Activated CD8-positive, alpha-beta memory T cell treated with anti-CD3 and anti-CD28 coated beads for 4 hours (primary cell): ENCODE measurements at places on chromosomes 16 and 17.
A peak's percentile ranks its signal among the peaks of the same experiment; 100 is the strongest.

- DNase-seq, result no peak
Measured at GRCh38 chr16:89815639-89816348, 653 bp downstream of the FANCA start.

DNA sequence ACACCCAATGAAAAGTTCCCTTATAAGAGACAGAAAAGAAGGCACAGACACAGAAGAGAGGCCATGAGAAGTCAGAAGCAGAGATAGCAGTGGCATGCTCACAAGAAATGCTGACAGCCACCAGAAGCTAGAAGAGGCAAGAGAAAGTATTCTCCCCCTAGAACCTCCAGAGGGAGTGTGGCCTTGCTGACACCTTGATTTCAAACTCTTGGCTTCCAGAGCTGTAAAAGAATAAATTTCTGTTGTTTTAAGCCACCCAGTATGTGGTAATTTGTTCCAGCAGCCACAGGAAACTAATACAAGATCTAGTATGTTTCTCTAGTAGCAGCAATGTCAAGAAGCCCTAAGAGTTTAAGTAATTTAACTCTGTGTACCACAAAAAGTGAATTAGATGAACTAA, 87.2 kb upstream of the NOG start:
- DNase-seq, result no peak

- peak; percentile 84 for DNase-seq
Measured at GRCh38 chr17:73192894-73193701, at the start of gene COG1. TSS of gene COG1 (plus strand) at chr17:73193055. CDS start at chr17:73193070, 15 bp downstream.

DNA sequence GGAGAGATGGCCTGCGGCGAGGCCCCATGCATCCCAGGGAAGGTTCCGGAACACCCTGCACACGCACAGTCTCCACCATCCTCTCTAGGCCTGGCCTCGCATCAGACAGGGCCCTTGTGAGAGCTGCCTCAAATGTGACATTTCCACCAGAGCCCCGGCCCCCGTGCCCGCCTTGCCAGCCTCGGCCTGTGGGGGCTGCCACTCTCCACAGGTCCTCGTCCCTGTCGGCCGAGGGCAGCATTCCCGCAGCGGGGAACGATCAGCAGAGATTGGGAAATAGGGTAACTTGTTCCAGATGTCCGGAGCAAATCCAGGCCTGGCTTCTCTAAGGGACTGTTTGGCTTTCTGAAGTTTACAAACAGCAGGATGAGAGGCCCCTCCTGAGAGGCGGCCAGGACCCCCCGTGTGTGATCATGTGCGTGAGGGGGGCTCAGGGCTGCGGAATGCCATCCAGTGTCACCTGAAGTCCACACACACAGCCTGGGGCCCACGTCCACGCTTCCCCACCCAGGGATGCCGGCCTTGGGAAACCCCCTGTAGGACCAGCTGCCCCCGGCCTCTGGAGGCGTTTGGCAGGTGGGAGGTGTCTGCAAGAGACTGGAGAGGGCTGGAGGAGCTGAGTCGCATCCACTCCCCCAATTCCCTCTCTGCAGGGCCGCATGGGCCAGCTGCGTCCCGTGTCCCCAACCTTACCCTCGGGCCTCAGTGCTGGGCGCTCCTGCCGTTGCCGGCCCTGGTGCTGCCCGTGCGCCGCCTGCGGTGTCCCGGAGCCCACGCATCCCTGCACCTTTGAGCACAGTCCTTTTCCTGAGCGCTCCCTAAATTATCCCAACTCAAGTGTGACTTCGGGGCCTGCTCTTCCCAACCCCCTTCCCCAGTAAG, 70.4 kb downstream of the ZDHHC7 start:
- DNase-seq, result no peak

DNA sequence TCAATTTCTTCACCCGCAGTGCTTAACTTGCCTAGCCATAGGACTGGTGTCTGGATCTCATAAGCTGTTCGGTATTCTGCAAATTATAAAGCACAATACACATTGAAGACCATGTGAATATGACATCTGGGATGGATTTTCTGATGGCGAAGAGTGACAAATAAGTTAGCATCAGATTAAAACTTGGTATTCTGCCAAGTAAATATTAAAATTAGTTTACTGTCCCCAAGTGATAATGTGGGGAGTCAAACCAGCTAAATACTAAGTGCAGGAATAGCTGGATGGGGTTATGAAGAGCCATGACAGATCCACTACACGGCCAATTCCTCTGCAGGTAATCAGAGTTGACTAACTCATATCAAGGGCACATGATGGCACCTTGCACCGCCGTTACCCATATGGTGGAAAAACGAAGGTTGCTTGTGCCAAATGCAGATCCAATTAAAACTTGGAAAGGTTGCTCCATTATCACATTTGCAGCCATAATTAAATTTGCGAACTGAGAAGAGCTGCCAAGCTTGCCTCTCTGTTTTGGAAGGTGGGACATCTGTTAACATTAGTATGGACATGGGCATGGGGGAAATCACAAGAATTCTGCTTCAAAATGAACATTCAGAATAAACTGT, 114.9 kb upstream of the TOM1L1 start:
- no peak for DNase-seq

- no peak for DNase-seq
Measured at GRCh38 chr17:17942846-17943245, 29.4 kb downstream of the TOM1L2 start.

DNA sequence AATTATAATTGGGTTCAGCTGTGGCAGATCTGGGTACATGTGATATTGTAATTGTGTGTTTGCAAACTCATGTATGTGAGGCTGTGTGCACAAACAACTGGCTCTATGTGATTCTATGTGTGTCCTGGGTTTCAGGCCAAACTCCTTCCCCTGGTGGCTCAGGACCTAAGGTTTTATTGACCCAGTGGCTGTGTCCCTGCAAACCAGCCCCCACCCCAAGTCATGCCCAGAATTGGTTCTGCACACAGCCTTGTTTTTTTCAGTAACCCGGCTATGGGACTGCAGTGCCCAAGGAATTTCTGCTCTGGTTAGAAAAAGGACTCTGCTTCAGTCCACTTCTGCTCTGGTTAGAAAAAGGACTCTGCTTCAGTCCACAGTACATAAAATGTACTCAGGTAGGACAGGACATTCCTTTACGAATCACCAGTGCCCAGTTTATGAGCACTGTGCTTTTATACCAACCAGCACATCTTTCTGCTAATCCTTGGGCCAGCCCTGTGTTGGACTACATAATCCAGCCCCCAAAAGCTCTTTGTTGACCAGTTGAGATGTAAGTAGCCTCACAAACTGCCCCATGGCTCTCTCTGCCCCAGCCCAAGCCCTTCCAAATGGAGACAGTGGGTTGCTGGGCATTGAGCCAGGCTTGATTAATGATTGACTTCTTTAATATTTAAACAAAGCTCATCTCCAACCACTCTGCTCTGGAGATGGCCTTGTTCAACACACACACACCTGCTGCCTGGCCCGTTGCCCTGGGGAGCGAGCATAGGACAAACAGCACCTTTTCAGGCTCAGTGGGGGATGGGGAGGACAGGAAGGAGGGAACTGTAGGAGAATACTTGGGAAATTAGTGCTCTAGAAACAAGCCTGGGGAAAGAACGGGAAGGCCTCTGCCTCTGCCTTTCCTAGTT, 2.9 kb upstream of the KCNH6 start:
- no peak for DNase-seq

DNA sequence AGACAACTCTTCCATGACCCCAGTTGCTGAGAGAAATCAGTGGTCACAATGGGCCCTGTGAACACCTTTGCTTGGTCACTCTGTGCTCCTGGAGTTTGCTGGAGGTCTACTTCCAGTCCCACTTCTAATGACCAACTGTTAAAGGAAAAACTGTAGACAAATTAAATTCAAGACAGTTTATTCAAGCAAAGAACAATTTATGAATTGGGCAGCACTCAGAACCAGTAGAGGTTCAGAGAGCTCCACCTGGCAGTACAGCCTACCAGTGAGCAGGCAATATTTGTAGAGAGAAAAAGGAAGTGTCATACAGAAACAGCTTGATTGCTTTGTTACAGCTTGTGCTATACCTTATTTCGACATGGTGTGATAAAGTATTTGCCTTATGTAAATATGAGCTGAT, 116.5 kb downstream of the HS3ST3B1 start:
- DNase-seq, result no peak

GRCh38 chr17:57299176-57299575, 42.9 kb downstream of the MSI2 start:
- no peak for DNase-seq

- DNase-seq, result no peak
Measured at GRCh38 chr16:28130099-28131088, 66.9 kb upstream of the GSG1L start.

DNA sequence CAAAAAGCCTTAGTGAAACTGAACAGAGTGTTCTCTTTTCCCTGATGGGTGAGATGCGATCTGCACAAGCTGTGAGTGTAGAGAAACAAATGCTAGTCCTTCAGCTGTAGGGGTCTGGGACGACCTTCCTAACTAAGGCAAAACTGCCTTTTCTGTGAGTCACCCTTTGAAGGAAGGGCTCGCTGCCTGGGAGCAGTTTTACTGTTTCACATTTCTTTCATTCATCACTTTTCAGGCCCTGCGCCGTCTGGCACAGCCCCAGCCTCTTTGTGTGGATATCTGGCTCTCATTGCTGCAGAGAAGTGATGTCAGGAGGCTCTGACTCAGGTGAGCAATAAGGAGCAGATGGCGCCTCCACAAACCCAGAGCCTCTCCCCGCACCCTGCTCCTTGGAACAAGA, 57.4 kb downstream of the HS3ST3A1 start:
- no peak for DNase-seq

DNA sequence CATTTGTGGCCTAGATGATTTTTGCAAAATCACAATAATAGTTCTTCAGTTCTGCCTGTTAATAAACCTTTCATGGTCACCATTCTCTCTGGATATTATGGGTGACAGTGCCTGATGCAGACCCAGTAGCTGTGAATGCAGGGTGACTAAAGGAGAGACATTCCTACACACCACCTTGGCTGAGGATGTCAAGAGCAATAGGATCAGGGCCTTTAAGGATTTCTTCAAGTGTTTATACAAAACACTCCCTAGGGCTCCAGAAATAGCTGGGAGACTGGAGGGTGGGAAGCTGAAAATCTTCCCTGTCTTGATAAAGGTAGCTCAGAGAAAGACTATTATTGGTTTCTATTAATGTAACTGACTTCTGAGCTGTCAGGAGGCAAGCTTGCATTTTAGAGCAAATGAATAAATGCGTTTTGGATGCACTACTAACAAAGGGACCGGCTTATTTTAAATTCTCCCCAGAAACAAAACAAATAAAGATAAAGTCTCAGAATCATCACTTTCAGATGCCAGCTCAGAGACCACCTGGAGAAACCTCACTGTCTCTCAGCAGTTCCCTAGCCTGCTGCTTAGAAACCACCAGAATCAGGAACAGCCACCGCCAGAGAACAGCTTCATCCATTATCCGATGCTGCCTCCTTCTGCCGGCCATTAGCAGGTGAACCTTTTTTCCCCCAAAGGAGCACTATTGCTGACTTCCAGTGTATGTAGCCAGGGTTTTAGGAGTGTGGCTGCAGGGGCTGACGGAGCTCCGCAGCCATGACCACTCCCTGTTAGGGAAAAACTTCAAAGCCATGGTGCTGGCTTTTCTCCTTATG, 171.4 kb upstream of the DYNLRB2 start:
- no peak for DNase-seq

DNA sequence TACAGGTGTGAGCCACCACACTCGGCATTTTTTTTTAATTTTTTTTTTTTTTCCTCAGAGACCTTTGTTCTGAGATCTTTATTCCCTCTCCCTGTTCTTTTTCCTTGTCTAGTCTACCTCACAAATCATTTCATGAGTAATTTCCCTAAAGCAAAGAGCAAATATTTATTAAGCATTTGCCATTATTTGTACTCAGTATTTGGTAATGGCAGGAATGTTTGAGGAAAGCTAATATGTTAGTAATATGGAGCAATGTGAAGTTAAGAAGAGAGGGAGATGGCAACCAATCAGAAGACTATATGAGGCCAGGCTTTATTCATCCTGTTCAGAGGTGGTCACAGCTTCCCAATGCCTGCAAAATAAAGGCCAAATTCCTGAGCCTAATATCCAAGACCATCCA, 13.3 kb downstream of the CENPV start:
- DNase-seq, result no peak

GRCh38 chr17:44176257-44176656, 5.8 kb downstream of the ASB16 start:
- no peak for DNase-seq

DNA sequence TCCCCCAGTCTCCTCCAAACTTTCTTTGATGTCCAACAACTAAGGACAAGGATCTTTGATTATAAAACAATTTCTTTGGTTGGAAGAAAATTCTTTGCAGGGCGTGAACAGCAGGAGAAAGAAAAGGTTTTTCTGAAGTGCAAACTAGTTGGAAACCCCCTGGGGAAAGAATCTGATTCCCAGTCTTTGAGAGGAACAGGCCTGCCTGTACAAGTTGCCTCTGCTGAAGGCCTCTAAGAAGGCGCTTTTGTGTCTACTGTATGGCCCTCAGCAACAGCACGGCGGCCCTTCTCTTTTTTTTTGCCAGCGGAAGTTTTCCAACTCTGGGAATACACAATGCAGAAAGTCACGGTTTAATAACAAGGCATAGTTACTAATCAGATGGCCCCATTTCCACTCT, 14.0 kb downstream of the RNF43 start:
- DNase-seq, result no peak

DNA sequence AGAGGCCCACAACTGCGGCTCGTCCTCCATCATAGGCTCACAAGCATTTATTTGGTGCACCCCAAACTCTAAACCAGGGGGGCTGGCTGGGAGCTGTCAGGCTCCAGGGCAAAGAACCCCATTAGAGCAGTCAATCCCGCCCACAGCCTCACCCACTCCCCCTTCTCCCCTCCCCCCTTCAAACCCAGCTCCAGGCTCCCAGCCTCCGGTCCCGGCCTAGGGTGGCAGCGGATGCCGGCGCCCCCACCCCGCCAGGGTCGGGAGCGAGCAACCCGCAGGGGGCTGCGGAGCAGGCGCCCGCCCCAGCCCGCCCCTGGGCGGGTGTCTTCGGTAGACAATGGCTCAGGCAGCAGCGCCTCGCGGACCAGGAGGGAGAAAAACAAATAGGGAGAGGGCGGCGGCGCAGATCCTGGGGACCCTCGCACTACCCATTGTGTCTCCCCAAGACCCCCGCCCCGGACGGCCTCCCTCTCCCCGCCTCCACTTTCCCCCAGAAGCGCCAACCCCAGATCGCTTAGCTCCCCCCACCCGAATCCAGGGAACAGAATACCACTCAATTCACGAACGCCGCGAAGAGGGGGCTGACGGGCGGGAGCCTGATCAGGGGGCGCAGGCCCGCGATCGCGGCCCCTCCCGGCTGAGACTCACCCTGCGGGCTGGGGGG, 572 bp downstream of the FAM171A2 start:
- DNase-seq, result no peak

GRCh38 chr17:37490638-37491614, 1.2 kb downstream of the DUSP14 start:
- no peak for DNase-seq

- no peak for DNase-seq
Measured at GRCh38 chr16:79154086-79154485, 446.5 kb downstream of the MAF start.

DNA sequence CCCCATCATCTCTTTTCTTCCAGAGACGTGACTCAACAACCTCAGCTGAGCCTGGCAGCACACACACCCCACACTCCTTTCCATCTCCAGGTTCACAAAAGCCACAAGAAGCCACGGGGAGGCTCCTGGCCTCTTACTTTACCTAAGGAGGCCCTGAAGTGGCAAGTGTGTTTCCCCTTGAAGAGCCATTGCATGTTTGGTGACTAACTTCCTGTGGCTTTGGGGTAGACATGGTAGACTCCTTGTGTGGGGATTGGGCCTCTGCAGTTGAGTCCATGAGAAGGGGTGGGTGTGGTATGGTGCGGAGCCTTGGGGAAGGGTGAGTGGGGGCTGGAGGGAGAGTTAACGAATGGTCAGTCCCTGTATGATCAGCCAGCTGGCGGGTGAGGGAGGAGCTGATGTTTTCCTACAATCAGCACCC, 24.2 kb downstream of the SAP30BP start:
- DNase-seq, result no peak
